Central memory CD4-positive, alpha-beta T cell (primary cell): ENCODE measurements at places on chromosomes 1 and 21.

- no peak for DNase-seq
Measured at GRCh38 chr1:117070124-117070523, 10.0 kb downstream of the TTF2 start.

DNA sequence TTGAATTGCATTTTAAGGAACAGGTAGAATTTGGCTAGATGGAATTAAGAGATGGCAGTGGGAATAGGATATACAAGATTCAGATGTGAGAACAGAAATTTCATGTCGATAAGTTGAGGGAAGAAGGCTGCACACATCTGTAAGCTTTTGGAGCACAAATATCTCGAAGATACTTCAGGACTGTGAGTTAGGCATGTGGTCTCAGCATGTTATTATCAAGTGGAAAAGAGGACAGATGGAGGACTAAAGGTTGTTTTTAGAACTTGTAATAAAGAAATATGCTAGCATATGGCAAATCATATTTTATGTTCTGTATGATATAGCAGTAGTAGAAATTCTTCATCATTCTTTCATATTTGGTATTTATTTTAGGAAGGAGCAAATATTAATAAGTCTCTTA, 61.5 kb downstream of the KIF1B start:
- no peak for DNase-seq

DNA sequence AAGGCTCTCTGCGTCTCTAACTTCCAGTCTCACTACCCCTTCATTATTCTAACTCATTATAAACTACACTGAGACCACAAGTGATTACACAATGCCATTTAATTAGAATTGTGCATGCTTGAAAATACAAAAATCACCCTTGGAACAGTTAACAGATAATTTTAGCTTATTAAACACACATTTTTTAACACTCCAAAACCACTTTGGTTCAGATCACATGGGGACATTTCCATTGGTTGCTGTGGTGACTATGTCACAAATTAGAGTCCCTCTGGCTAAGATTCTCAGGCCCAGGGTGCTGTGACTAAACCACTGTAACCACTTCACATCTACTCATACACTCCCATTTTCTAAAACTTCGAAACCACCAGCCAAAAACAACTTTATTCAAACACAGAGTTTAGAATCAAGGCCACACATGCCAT, 43.0 kb downstream of the JAK1 start:
- peak; percentile 30 for DNase-seq

- DNase-seq, result no peak
Measured at GRCh38 chr1:147636314-147636713, 34.0 kb downstream of the ACP6 start.

- DNase-seq, result no peak
Measured at GRCh38 chr1:242454262-242455051, 70.0 kb downstream of the PLD5 start.

DNA sequence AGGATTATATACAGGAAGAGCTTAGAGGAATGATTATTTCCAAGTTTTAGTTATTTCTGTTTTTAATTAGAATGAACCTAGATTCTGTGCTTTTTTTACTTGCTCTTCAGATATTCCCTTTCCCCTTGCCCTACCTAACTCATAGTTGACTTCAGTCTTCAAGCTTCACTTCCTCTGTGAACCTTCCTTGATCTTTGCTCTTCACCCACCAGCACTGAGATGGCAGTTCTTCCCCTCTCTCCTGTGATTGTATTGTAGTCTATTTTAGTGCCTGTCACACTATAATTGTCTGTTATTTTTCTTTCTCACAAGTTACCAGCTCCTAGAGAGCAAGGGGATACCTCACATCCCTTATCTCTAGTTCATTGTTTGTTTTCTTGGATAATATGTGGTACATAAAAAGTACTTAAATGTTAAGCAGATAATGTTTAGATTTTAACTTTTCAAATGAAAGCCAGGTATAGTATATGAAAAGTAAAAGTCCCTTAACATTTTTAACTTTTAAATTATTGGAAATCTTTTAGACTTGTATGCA, 33.2 kb downstream of the KCTD3 start:
- no peak for DNase-seq

GRCh38 chr1:31954607-31955283, 16.6 kb upstream of the PTP4A2 start:
- no peak for DNase-seq

GRCh38 chr1:233514946-233515391, 98.9 kb upstream of the KCNK1 start:
- DNase-seq, result no peak

DNA sequence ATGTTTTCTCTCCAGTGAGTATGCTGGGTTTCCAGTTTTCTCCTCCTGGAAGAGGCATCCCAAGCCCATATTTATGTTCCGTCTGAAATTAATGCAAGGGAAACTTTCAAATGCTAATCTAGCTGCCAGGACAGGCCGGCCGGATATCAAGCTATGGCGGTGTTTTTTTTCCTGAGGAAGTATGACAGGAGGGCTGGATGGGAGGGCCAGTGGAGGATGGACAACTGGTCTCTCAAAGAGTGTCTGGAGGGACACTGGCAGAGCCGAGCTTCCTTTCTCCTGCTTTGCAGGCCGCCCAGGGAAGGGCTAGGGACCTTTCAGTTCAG, 212.7 kb downstream of the TRABD2B start:
- DNase-seq, result no peak

DNA sequence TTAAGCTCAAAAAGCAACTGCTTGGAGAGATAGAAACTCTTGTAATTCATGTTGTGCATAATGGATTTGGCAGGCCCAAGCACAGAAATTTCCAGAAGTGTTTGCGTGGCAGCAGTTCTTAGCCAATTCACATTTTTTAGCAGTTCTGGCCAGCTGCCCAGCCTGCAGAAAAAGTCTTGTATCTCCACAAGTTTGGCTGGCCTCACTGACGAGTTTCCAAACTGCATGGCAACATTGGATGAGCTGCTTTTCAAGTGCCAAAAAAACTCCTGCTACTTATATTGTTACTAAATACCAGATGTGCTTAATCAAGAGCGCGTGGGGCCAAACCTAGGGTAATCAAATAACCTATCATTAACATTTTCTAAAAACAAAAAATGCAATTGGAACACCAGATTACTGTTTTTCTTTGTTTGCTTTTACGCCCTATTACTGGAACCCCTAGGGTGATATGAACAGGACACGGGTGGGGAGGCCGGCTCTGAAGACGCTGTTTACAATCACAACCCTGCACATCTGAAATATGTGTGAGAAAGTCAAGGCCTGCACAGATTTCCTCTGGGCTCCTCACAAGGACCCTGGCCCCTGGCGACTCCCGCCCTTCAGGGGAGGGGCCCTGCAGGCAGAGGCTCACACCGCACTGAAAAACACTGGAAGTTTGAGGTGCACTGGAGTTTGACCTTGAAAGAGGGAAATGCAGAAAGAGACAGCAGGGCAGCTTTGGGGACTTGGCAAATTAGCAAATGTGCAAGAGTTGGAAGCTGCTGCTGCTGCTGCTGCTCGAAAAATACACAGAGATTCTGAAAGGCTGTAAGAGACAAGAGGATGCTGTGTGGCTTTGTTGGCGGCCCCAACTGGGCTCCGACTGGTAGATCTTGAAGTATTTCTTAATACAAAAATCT, 55.2 kb upstream of the TARBP1 start:
- no peak for DNase-seq
